ENCODE measurements at places on chromosomes 3 and 15.

DNA sequence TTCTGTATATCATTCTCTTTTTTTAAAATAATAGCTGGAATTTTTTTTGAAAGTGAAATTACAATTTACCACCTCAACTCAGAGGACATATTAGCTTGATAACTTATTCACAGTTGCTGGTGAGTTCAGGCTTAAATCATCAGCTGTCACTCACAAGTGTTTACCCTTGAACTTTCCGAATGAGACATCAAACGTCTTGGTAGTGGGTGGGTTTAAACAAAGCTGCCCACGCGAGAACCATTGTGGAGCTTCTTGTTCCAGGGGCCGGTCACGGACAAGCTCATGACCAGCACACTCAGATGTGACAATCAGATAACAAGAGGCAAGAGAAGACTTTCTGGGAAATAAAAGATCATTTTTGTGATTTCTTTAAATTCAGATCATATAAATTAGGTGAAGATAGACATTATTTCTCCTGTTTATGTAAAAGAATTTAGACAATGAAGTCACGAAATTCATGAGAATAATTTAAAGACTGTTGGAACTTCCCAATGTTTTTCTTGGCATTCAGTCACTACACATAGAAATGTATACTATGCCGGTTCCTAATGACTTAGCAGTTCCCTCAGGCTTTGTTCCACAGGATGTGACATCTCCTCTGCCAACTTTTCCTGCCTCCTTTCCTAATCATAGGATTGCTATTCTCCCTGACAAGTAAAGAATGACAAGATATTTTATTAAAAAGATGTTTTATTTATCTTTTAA is 29.3 kb downstream of the BTD start:
- no peak for DNase-seq

GRCh38 chr15:66138892-66139590 is 114.5 kb downstream of the MEGF11 start:
- DNase-seq, result no peak

DNA sequence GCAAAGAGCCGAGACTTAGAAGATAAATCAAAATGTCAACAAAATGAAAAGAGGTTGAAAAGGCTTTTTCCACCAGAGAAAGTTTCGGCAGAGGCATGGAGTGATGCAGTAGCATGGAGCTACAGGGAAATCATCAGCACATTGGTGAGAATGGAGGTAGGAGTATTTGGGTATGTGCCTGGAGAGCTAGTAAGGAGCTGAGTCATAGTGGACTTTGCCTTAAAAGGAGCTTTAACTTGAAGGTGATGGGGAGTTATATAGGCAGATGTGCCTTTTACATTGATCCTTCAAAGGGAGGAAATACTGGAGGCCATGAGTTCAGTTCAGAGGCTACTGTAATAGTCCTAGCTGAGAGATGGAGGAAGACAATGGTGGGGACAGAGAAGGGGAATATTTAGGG is 44.3 kb downstream of the IL5RA start:
- DNase-seq, result no peak

- DNase-seq, result no peak
These were observed 192.8 kb upstream of the TTC14 start for GRCh38 chr3:180409170-180409569.

DNA sequence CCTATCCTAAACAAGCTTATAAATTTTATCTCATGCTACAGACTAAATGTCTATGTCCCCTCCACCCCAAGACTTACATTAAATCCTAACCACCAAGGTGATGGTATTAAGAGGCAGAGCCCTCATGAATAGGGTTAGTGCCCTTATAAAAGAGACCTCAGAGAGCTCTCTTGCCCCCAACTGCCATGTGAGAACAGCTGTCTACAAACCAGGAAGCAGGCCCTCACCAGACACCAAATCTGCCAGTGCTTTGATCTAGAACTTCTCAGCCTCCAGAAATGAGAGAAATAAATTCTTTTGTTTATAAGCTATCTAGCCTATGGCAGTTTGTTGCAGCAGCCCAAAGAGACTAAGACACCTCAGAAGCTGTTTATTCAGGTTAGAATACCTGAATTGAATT is 58.5 kb downstream of the TP53BP1 start:
- no peak for DNase-seq

DNA sequence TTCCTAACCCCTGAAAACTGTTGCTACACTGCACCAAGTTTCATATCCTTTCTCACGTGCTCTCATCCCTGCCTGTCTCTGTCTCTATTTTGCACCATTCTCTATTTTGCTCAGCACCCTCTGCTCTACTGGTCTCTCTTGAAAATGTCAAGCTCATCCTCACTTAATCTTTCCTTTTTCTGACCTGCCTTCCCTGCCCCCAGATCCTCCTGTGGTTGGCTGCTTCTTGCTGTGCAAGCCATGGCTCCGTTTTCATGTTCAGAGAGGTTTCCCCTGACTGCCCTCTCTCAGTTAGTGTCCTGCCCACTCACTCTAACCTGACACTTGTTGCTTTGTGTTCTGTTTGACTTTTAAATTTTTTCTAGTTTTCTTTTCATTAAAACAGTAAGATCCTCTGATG is 6.0 kb downstream of the CCDC174 start:
- DNase-seq, result no peak

- no peak for DNase-seq
These were observed 704.1 kb upstream of the CFAP20DC start for GRCh38 chr3:59753808-59754450.
